ENCODE measurements at places on chromosomes 13 and 19.

GRCh38 chr19:53657330-53657729 lies 25.5 kb downstream of the DPRX start:
- no peaks in the 10 kb centered on the region for H3K27me3 ChIP-seq
- DNase-seq, result no peak
- H3K4me1 ChIP-seq, result no peaks in the 10 kb centered on the region
- H3K27ac ChIP-seq, result no peak overlapping the region
- no peaks in the 10 kb centered on the region for H3K36me3 ChIP-seq
- H3K4me3 ChIP-seq, result no peak overlapping the region

- no peaks in the 10 kb centered on the region for H3K36me3 ChIP-seq
- no peaks in the 10 kb centered on the region for H3K27me3 ChIP-seq
- no peak overlapping the region for H3K4me3 ChIP-seq
- no peak for DNase-seq
Observed at GRCh38 chr19:3333020-3333583, 33.3 kb upstream of the NFIC start.

DNA sequence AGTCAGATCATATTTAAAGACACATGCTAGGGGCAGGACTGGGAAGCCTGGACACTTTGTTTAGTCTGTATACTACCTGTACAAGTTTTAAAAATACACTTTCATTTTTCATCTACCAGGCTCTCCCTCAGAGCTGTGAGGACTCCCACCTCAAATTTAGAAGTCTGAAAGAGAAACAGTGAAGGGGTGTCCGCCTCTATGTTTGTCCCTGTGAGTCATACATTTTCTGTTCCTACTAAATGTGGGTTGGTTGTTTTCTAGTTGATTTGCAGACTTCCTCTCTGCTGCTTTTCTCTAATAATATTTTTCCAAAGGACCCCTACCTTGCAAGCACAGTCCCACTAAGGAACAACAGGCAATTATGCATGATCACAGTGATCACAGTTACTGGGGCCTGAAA lies 110.5 kb downstream of the ENOX1 start:
- no peaks in the 10 kb centered on the region for H3K27me3 ChIP-seq
- DNase-seq, result no peak
- no peaks in the 10 kb centered on the region for H3K4me1 ChIP-seq

DNA sequence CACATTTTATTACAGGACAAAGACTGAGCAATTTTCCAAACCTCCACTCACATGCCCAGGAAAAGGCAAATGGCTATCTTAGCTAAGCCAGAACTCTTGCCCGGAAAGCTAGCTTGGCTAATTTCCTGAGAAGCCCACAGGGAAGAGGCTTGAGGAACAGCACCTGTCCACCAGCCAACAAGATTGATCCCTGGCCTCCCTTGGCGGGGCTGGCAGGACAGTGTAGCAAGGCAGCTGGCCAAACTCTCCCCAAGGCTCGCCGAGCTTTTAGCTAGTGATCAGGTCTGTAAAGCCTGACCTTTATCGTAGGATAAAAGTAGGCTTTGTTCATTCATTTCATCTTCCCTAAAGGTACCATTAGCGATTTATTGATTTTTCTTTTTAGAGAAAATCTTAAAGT lies 101.4 kb downstream of the UQCRFS1 start:
- no peak for DNase-seq
- no peaks in the 10 kb centered on the region for H3K4me1 ChIP-seq
- no peak overlapping the region for H3K27ac ChIP-seq
- no peaks in the 10 kb centered on the region for H3K27me3 ChIP-seq
- H3K36me3 ChIP-seq, result no peaks in the 10 kb centered on the region

DNA sequence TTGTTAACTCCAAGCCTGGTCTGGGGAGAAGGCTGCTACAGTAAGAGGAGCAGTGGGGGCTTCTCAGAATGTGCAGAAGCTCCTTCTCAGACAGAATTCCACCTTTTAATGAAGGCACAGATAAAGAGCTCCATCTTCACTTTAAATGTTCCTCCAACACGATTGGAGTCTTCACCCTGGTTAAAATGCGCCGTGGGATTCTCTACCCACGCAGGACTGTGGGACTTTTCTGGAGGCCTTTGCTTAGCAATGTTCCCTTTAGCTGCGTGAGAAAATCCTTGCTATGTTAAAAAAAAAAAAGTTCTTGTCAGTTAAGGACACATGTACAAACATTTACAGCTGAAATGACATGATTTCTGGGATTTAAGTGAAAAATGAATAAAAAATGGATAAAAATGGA lies 546.3 kb downstream of the MYO16 start:
- DNase-seq, result no peak
- no peaks in the 10 kb centered on the region for H3K4me1 ChIP-seq
- no peaks in the 10 kb centered on the region for H3K36me3 ChIP-seq
- no peak overlapping the region for H3K27ac ChIP-seq

DNA sequence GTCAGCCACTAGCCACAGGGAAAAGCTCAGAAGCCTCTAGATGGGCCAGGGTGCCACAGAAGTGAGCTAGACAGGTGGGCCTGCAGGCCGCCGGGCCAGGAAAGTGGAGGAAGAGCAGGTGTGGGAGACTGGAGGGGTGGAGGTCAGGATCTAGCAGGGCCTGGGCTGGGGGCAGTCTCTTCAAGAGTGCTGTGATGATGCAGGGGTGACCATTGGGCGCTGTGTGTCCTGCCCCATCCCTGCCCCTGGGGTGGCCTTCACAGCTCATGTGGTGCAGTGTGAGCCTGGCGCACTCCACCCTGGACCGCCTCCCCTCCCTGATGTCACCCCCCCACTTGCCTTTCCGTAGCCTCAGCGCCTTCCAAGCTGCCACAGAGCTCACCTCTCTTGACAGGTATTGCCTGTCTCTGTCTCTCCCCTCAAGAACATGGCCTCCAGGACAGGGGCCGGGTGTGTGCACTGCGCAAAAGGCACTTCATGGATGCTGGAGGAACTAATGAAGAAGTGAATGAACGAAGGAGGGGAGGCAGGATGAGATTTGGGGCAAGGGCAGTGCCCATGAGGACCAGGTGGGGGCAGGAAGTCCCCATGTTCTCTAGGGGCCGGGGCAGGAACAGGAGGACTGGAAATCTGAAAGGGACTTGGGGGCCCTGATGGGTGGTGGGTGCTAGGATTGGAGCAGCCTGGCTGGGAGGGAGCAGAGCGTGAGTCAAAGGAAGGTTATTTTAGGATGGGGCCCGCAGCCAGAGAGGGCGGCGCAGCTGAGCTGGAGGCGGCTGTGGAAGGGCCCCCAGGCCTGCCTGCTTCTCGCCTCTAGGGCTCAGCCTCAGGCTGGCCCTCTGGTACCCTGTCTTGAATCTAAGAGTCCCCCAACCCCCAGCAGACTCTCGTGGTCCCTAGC lies 6.6 kb downstream of the SSBP4 start:
- no peak overlapping the region for H3K4me3 ChIP-seq
- H3K4me1 ChIP-seq, result peaks cover 38% of the 10 kb centered on the region
- no peak for DNase-seq
- H3K27ac ChIP-seq, result no peak overlapping the region
